ENCODE measurements at places on chromosomes 12 and 14.

- DNase-seq = no peak
These were observed 31.4 kb upstream of the RFX4 start for GRCh38 chr12:106551410-106551809.

GRCh38 chr14:95273001-95273978 is 46.4 kb downstream of the CLMN start:
- no peak for DNase-seq

DNA sequence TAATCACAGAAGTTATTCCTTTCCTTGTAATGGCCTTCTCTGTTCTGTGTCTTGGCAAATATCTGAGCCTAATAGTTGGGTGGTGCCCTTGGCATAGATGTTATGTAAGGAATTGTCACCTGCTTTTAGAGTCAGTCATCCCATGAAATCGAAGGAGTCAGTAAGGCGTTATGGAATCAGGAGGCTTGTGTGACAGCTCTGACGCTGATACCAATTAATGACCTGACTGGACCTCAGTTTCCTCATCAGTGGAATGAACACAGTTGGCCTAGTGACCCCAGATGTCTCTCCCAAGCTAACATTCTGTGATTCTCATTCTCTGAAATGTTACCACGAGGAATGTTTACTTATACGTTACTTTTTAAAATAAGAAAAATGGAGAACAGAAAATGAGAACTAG is 32.1 kb downstream of the TXNRD1 start:
- DNase-seq = no peak

DNA sequence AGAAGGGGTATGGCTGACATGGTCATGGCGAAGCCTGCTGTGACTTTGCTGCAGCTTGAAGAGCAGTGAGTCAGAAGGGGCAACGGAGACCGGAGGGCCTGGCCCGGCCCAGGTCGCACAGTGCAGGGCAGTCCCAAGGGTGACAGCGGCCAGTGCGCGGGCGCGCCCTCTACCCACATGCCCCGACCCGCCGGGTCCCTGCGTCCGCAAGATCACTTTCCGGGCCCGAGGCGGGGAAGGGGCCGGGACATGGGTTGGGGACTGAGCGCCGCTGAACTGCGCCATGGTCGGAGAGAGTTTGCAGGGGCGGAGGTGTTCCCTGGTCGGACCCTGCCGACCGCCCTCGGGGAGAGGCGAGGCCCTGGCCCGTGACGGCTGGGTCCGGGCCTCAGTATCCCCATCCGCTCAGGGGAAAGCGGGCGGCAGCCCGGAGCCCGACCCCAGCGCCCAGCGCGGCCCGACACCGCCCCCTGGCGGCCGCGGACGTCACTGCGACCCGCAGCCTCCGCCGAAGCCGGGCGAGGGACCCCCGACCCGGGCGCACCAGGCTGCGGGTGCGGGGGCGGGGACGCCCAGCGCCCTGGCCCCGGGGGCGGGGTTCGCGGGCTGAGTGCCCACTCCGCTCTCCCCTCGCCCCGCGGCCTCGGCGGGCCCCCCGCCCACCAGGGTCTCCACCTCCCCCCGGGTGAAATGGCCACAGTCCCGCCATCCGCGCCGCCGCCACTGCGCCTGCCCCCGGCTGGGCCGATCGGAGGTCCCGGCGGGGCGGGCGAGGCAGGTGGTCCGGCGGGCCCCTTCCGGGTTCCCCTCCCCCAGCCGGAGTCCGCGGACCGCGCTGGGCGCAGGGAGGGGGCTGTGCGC is 7.2 kb upstream of the ANKRD9 start:
- peak; percentile 69 for DNase-seq

GRCh38 chr12:49364989-49365388 is 2.3 kb upstream of the SPATS2 start:
- no peak for DNase-seq

DNA sequence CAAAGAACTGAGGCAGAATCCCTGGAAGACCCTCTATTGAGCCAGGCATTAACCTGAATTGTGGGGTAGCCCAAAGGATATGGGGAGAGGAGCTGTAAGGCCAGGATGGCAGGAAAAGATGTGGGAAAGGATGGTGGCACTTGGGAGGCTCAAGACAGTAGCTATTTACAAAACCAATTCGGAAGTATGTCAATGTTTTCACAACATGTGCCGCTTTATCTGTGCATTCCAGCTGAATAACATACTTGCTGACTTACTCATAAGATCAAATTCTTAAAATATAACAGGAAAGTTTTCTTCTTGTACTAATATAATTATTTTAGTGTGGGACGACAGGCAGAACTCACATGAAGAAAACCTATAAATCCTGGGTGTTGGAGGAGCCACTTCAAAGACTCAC is 10.6 kb downstream of the BBS10 start:
- DNase-seq = no peak

Data from stimulated activated CD4-positive, alpha-beta T cell treated with anti-CD3 and anti-CD28 coated beads, Interleukin-4, amount 100 ng/mL, for 1 hour (primary cell).